ENCODE measurements at places on chromosomes 16 and 17.

DNA sequence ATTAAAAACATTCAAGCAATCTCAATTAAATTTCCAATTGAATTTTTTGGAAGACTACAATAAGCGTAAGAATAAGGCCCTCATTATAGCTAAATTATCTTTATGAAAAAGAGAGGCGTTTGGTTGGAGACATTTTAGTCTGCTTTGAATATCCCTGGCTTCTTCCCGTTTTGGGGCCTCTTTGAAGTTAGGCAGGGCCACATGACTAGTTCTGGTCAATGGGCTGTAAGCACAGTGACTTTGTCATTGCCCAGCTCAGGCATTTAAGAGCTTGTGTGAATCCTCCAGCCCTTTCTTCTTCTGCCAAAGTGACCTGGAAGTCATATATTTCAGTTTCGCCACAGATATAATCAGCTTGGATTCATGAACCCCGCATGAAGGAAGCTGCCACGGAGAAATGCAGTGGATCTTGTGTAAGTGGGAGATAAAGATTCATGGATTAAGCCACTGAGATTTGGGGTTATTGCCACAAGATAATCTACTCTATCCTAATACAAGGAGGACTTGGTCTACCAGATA lies 21.7 kb upstream of the UBTF start:
- peak; percentile 34 for DNase-seq

DNA sequence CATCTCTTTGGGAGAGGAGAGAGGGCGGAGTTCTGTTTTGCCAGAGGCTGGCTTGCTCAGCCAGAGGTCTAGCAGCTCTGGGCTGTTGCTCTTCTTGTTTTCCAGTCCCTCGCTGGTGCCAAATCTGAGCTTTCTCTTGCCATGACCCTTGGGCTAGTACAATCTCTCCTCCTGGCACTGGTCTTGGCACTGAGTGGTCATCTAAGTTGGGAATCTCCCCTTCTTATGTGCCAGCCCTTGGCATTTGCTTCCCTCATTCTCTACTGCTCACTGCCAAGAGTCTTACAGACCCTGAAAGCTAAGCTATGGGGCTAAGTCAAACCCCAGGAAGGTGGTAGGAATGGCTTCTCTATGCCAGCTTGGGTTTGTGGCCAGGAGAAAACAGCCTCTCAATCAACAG lies 148.6 kb downstream of the SHISA6 start:
- no peak for DNase-seq

- no peak for DNase-seq
Observed at GRCh38 chr17:3657874-3658783, 10.2 kb downstream of the TAX1BP3 start.

- DNase-seq, result peak; percentile 81
Observed at GRCh38 chr17:78378225-78379130, at the start of gene PGS1. Gene PGS1 (plus strand): TSS chr17:78378649. CDS start chr17:78378666, 17 bp downstream.

- no peak for DNase-seq
Observed at GRCh38 chr16:69073181-69073702, 32.2 kb upstream of the HAS3 start.

GRCh38 chr17:45906927-45907622 lies 12.7 kb downstream of the MAPT start:
- no peak for DNase-seq

DNA sequence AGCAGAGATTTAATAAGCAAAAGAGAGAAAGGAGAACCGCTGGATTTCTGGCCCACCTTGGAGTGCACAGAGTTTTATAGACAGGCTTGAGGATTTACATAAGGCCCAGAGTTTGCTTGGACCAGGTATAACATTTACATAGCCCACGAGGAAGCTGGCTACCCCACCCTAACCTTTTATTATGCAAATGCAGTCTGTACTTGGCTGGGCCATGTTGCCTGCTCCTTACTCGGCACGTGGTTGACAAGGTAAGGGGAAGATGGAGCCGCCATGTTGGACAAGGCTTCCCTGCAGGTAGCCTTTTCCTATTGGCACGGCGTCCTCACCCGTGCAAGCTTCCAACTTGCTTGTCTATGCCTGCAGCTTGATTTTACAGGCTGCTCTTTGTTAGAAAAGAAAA lies 35.2 kb upstream of the HS3ST3A1 start:
- DNase-seq, result no peak

DNA sequence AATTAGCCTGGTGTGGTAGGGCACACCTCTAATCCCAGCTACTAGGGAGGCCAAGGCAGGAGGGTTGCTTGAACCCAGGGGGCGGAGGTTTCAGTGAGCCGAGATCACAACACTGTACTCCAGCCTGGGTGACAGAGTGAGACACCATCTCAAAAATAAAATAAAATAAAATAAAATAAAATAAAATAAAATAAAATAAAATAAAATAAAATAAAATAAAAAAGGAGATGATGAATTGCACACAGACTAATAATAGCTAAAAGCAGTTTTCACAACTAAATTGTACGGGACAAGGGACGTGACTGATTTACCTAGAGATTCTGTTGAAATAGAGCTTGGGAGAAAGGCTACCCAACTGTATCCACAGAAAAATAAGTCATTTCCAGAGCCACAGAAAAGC lies 1471.3 kb downstream of the CDH11 start:
- no peak for DNase-seq

DNA sequence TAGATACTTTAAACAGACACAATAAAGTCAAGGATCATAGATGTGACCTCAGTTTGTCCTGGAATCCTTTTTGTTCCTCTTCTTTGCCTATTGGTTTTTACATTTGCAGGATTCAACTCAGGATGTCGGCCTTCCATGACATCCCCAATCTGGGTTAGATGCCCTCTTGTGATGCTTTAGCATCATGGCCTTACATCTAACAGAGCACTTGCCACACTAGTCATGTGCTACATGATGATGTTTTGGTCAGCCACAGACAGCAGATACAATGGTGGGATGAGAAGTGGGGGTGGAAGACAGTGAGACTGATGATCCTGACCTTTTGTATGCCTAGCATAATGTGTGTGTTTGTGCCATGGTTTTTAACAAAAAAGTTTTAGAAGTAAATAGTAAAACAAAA lies 1.8 kb upstream of the SYNRG start:
- peak; percentile 12 for DNase-seq

GRCh38 chr16:79391395-79391794 lies 209.1 kb downstream of the MAF start:
- no peak for DNase-seq

DNA sequence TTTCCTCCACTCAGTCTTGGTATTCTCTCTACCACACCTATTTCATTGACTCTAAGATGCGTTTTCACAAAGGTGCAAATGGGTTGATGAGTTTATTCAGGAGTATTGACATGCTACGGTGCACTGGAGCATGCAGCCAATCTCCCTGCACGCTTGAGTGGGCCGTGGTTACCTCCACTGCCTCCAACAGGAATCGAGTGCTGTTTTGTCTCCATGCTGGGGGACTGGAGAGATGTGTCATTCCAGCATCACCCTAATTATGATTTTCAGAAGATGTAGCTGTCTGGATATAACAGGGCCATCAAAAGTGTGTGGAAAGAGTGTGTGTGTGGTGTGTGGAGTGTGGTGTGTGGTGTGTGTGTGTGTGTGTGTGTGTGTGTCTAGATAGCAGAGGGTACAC lies 351.6 kb upstream of the ZFHX3 start:
- DNase-seq, result no peak

DNA sequence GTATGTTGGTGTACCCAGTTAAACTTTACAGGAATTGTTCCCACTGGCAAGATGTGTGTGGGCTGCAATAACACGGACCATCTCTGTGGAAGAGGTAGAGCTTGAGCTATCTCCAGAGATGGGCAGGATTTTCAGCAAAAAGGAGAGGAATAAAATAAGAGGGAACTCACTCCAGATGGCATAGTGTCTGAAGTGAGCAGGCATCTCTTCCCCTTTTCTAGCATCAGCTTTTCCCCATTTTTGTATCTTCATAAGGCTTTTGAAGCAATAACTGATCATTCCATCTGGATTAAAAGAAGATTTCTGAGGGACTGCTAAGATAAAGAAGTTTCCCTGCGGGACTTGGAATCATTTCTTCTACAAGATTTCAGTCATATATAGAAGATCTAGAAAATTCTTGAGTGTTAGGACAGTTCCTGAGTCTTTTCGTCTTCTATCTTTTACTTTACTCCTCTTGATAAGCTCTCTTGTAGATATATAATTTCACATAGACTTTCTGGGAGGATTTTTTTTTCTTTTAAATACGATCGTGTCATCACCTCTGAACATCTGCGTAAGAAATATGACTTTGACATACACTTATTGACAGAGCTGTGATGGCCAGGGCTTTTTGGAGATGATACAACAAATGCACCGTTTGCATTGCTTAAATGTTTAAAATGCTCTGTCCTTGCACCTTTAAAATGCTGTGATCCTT lies 2.1 kb downstream of the CPD start:
- DNase-seq, result peak; percentile 37

DNA sequence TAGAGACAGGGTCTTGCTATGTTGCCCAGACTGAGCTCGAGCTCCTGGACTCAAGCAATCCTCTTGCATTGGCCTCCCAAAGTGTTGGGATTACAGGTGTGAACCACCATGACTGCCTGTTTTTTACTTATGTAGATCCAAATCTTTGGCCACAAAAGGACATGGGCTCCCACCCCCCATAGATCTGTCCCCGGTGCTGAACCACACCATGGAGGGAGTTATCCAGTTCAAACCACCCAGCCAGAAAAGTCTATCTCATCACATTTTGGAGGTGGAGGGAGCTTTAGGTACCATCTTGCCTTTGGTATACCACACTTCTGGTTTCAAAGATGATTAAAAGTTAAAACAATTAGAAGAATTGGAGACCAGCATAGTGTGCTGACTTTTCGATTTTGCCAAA lies 26.2 kb downstream of the SHISA9 start:
- DNase-seq, result no peak

DNA sequence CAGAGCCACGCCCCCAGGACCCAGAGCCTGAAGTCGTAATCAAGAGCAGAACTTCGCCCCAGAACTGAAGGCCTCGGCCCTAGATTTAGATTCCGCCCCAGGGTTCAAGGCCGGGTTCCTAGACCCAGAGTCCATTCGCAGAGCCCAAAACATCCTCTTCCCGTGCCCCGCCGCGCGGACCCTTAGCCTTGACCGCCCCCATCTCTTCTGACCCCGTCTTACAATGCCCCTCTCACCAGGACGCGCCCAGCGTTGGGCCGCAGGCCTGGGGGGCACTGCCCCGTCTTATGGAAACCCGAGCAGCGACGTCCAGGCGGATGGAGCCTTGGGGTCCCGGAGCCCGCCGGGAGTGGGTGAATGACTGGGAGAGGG lies 5.0 kb downstream of the CD19 start:
- no peak for DNase-seq

- no peak for DNase-seq
Observed at GRCh38 chr16:19523184-19523558, 571 bp upstream of the CCP110 start.

DNA sequence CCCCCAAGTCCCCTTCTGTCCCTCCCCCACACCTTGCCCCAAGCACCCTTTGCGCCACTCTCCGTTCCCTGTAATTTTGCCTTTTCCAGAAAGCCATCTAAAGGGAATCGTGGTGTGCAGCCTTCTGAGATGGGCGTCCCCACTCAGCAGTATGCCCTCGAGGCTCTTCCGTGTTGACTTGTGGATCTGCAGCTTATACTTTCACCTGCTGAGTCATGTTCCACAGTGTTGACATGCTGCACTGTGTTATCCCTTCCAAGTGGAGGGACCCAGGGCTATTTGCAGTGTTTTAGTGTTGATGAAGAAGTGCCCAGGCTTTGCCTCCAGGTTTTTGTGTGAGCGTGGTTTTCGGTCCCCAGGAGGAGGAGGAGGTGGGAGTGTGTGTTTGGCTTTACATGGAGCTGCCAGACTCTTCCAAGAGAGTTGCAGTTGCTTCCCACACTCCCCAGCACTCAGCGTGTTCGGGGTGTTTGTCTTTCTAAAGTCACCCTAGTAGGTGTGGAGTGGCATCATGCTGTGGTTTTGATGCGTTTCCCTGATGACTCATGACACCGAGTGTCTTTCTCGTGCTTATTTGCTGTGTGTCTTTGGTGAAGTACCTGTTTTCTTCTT lies 32.1 kb upstream of the JPT2 start:
- DNase-seq, result peak; percentile 49

- peak; percentile 33 for DNase-seq
Observed at GRCh38 chr16:66651965-66652364, 44.6 kb downstream of the CMTM4 start.

- DNase-seq, result no peak
Observed at GRCh38 chr16:84538222-84538840, 33.9 kb upstream of the MEAK7 start.

DNA sequence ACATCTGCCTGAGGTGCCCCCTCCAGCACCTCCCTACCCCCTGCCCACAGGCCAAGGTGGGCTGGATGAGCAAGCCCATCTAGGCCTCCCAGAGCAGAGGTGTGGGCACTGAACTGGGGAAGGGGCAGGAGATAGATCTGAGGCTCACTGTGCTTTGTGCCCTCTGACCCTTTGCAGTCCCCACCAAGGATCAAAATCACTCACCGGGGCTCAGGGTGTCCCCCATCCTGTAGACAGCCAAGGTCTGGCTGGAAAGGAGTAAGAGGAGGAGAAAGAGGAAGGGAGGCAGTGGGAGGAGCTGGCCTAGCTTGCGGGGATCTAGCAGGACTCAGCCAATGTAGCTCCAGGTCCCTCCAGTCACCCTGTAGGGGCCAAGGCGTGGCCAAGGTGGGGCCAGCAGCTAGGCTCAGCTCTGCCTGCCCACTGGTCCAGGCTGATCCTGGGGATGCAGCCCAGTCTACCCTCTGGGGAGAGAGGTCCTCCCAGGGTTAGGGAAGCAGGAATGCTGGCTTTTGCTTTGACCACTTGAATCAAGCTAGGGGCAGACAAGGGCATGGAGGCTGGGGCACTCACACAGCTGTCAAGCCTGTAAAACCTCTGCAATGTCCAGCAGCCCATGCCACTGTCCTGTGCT lies 1.8 kb downstream of the SLC12A4 start:
- peak; percentile 59 for DNase-seq

- DNase-seq, result no peak
Observed at GRCh38 chr16:87101903-87102302, 215.3 kb downstream of the C16orf95 start.

DNA sequence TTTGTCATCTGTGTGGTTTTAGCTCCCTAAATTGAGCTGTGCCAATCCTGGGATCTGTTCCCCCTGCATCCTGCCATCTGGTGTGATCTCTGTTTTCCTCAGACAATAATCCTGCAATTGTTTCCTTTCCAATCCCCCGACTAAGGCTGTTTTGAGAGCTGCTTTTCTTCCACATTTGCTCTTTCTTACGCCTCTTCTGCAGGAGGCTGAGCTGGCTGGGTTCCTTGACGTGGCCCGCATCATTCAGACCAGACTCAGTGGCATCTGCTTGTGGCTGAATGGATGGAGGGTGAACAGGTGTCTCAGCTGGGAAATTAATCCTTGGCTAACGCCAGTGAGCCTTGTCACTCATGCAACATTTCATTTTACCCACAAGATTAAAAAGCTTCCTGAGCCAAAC lies 9.8 kb upstream of the MED9 start:
- DNase-seq, result no peak
